ENCODE measurements at places on chromosomes 12 and 14. TPM values are rescaled to one million over a fixed set of nuclear protein-coding genes. Genes with fewer than 3 reads are reported as not detected.

DNAJC22 gene
- 20.7 TPM for total RNA-seq

RERG gene
- 0.26 TPM for total RNA-seq

GALNT9 gene
- 4.4 TPM for total RNA-seq

FAM186B gene
- 0.15 TPM for total RNA-seq

ISCA2 gene
- 38.7 TPM for total RNA-seq

GPR84 gene
- not detected for total RNA-seq

SERPINA12 gene
- not detected for total RNA-seq

TAS2R20 gene
- total RNA-seq: 0.07 TPM

FGFR1OP2 gene
- total RNA-seq: 27.0 TPM

YY1 gene
- total RNA-seq: 72.5 TPM

POTEG gene
- not detected for total RNA-seq

RILPL1 gene
- 14.2 TPM for total RNA-seq

ALKBH1 gene
- total RNA-seq: 16.0 TPM

VRTN gene
- total RNA-seq: not detected

TC2N gene
- 0.54 TPM for total RNA-seq

CLEC2A gene
- not detected for total RNA-seq

SLC35F4 gene
- total RNA-seq: not detected

PHETA1 gene
- total RNA-seq: 9.2 TPM

COX14 gene
- total RNA-seq: 86.9 TPM
